ENCODE measurements at places on chromosomes 12 and 14.

- DNase-seq, result peak; percentile 79
Observed at GRCh38 chr12:52121824-52122539, 42.5 kb downstream of the SMIM41 start.

GRCh38 chr12:12759234-12759915 lies 26.1 kb upstream of the APOLD1 start:
- no peak for DNase-seq

DNA sequence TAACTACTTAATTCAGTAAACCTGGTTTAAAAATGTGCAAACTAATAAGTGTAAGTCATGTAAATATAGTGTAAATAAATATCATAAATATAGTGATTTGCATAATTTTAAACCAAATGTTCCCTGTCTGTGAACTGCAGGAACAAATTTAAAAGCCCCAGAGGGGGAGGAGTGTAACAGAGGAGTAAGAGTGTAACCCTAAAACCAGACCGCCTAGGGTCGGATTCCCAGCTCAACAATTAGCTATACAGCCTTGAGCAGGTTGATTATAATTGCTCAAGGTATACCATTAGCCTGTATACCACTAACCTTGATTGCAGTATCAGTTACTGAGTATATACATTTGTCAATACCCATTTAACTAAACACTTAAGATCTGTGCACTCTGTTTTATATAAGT lies 218.4 kb downstream of the ADAMTS20 start:
- no peak for DNase-seq

DNA sequence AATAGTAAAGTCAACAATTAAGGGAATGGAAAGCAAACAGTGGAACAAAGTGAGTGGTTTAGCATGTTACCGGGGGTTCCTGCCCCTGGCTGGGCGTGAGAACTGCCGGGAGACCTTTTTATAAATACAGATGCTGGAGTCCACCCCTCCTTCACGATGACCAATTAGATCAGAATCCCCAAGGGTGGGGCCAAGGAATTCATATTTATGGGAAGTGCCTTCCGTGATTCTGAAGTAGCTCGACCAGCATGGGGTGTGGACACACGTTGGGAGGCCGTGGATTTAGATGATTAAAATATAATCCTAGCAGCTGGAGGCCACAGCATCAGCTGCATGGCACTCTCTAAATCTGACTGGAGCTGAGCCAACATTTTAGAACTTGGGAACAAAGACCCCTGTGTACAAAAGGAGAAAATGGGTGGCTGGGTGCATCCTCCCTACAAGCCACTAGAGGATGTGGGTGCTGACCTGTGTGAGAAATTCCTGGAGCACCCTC lies 87.9 kb downstream of the SRRM4 start:
- DNase-seq, result no peak

DNA sequence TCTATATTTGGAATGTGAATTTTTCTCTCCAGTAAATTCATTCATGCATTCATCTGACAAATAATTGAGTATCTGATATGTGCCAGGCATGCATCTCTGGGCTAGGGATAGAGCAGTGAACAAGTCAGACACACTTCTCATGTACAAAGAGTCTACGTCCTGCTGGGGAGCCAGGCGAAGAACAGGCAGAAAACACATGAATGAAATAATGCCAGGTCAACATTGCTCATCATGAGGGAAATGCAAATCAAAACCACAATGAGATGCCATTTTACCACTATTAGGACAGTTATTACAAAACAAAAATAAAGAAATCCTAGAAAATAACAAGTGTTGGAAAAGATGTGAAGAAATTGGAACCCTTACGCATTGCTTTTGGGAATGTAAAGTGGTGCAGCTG lies 90.3 kb downstream of the PAX9 start:
- DNase-seq, result no peak

DNA sequence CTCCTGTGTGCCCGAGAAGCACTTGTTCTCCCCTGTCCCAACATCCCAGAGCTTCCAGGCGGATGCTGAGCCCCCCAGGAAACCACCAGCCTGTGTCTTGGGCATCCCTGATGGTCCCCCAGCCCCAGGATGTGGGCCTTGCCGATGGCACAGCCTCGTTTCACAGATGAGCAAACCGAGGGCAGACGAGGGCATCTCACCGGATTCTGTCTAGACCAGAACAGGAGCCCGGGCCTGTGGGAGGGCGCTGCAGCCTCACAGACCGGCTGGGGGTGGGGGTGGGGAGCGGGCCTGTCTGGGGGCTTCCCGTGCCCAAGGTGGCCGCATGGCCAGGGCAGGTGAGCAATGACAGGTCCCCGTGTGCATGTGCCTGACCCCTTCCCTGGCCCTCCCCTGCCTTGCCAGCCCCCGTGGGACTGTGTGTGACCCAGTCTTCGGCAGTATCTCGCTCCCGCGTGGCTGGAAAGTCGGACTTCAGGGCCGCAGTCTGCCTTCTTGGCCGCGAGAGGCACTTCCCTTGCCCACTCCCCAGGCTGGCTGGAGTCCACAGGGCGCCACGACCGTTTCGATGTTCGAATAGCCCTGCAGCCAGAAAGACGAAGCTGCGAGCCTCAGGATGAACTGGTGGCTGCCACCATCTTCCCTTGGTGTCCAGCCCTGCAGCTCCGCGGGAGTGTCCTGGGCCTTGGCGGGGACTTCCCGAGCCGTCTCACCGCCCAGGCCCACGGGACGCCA lies 8.9 kb downstream of the RFLNA start:
- no peak for DNase-seq

- peak; percentile 83 for DNase-seq
Observed at GRCh38 chr14:68979722-68980451, 785 bp upstream of the ACTN1 start.

DNA sequence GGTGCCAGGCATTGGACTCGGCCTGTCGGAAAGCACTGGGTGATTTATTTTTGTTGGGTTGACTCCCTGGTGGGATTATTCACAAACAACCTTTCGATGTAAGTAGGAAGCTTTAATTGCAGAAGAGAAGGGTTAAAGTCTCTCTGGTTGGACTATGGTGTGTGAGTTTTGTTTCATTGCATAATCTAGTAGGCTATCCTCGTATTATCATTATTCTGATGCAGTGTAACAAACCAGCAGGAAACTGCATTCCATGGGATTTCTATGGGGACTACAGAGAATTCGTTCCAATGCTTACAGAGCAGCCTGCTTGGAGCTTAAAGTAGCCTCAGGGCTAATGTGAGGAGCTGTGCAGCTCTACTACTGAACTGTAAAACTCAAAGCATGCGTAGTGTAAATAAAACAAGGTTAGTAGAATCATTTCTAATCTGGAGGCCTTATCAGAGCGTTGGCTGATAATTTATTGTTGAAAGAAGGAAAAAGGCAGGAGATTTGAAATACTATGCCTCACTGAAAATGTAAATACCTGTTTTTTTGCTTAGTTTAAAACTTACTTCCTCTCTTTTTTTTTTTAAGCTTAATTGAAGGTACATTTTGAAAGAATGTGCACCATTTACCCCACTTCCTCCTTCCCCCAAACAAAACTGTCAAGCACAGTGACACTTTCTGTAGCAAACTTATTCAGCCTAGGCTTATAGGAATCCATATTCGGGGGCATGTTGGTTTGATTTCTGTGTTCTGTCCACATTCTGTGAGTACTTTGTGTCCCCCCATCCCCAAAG lies 226.7 kb downstream of the NPAS3 start:
- DNase-seq, result no peak

DNA sequence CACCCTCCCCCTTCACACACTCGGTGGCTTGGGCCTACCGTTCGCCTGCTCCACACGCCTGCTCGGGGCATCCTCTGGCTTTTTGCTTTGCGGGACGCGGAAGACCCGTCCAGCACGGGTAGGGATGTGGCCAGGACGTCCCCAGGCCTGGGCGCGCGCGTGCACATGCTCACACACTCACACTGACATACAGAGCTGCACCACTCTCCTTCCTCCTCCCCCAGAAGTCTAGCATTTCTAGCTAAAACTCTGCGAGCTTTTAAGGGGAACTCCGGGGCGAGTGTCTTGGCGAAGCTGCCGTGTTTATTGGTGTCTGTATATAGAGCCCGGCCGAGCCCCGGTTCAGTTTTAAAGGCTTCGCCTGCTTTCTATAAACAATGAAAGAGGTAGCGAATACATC lies 5.0 kb downstream of the TBX5 start:
- DNase-seq, result no peak

DNA sequence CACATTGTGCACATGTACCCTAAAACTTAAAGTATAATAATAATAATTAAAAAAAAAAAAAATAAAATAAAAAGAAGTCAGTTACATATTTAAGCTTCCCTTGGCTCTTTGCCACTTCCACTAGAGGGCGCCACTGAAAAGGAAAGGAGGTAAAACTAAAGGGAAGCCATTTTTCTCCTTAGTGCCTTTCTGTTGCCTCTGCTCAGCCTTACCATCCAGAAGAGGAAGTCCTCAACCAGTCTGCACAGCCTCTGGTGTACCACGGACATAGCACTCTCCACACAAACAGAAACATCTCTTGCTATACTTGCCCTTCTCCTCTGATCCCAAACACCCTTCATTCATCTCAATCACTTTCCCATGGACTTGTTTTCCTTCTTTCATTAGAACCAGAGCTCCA lies 169.0 kb upstream of the EEA1 start:
- DNase-seq, result no peak

DNA sequence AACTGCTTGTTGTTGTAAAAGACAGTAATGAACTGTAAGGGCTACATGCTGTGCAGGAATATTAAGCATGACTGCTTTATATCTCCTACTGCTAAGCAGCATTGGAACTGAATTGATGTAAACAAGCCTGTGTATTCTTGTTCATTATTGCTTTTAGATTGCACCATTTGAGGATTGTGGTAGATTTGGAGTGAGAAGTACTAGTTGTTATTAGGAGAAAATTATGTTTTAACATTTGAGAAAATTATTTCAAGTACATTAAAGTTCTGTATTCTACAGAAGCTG lies 212.7 kb downstream of the ERC1 start:
- no peak for DNase-seq

DNA sequence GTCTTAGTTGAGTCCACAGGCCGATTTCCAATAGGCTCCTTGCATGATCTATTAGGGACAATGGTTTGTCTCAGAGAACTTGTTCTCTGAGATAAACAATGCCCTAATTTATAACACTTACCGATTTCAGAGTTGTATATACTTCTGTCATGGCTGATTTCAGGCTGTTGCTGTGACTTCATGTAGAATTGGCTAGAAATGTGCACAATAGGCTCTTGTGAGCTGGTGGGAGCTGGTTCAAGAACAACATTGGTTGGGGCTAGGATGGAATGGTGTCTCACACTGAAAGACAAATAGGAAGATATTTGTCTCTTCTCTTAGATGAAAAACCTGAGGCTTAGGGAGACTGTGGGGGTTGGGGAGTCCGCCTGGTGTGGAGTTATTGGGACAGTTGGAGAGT lies 6.7 kb upstream of the KRT86 start:
- no peak for DNase-seq

DNA sequence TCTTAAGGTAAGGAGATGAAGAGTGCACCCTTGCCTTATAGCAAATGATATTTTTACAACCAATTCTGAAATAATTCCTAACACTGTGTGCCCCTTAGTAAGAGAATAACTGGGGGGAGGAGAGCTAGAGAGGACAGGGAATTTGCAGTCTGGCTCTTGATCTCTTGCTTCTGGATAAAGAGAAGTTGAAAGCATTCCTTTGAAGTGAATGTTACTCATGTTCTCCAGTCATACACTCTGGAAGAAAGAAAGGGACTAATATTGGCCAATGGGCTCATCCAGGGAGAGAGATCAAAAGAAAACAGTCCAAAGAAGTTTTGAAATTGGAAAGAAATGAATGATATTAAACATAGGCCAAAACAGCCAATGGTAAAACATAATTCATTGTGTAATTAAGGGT lies 25.3 kb downstream of the C12orf75 start:
- DNase-seq, result no peak

- DNase-seq, result peak; percentile 8
Observed at GRCh38 chr14:98070536-98070935, 1201.5 kb downstream of the BCL11B start.

DNA sequence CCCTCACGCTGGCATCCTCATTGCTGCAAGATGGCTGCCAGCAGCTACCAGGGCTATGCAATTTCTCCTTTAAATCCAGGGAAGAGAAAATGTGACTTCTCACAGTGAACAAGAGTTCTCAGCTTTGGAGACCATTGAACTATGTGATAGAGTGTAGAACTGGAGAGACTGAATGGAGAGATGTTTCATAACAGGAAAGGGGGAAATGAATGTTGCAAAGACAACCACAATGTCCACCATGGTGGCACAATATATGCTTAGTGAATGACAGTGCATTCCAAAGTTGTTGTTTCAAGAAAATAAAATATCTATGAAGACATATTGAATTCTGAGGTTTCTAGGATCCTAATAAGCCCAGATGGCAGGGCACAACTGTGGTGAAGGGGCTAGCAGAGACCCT lies 13.2 kb upstream of the COCH start:
- no peak for DNase-seq

- no peak for DNase-seq
Observed at GRCh38 chr14:34262127-34262910, 199.7 kb downstream of the SPTSSA start.

- DNase-seq, result no peak
Observed at GRCh38 chr12:76726626-76727025, 37.3 kb upstream of the ZDHHC17 start.

DNA sequence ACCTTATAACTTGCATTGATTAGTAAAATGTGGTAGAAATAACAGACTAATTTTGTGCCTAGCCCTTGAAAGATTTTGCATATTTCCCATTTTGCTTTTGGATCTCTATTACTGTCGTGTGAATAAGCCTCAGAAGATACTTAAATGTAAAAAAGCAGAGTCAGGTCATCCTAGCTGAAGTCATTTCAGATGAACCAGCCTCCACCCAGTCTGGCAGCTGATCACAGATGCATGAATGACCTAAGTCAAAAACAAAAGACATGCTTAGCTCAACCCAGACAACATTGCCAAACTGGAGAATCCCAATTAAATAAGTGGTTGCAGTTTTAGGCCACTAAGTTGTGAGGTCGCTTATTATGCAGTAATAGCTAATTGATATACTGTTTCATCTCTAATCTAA lies 349.9 kb downstream of the C12orf50 start:
- no peak for DNase-seq

GRCh38 chr12:59597385-59597781 lies 1.6 kb downstream of the SLC16A7 start:
- DNase-seq, result peak; percentile 15

DNA sequence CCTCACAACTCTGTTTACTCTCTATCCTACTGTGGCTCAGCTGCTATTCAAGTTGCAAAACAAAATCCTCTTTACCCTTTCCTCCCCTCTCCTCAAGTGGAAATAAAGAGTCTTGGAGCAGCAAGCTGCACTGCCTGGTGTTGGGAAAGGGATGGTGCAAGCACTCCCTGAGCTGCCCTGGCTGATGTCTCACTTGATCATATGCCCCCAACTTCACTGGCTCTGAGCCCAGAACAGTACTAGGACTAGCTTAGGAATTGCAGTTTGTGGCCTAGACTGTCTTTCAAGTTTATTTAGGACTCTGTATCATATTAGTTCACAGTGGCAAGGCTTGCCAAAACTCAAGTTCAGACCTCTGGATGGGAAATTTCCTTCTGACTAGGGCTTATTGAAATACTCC lies 1683.8 kb upstream of the SEL1L start:
- no peak for DNase-seq

All from urothelium cell line (cell line).